Umbilical cord (tissue), 2 donors: ENCODE measurements at places on chromosomes 13 and 19. TPM values are rescaled to one million over a fixed set of nuclear protein-coding genes. Genes with fewer than 3 reads are reported as not detected.

IL12RB1 gene
- 0.72 TPM for total RNA-seq

GRCh38 chr13:73198991-73199411, 140.2 kb downstream of the KLF5 start:
- no peak for DNase-seq

- no peak for DNase-seq
Observed at GRCh38 chr19:40598918-40599307, 2.3 kb upstream of the LTBP4 start.

CEACAM8 gene
- 0.96 TPM for total RNA-seq

TTYH1 gene
- total RNA-seq: 0.24 TPM

DNA sequence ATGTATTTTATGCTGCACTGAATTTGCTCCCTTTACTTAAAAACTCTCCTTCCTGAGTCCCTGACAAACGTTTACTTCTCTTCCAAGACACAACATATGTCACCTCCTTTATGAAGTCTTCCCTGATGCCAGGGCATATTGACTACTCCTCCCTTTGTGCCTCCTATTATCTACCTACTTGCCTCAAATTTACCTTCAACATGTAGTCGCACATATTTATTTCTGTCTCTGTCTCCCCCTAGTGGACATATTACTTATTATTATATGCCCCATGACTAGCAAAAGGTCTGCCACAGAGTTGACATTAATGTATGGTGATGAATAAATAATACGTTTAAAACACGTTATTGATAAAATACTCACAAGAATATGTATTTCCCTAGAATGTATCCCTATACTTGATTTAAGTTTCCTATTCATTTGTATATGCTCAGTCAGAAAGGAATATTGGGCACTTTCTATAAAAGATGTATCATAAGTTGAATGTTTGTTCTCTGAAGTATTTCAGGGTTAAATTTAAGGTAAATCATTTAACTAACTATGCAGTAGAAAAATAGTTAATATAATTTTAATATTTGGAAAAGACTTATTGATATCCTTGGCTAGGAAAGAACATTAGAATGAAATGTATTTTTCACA, 250.3 kb upstream of the ATXN8OS start:
- peak; percentile 39 for DNase-seq

DNA sequence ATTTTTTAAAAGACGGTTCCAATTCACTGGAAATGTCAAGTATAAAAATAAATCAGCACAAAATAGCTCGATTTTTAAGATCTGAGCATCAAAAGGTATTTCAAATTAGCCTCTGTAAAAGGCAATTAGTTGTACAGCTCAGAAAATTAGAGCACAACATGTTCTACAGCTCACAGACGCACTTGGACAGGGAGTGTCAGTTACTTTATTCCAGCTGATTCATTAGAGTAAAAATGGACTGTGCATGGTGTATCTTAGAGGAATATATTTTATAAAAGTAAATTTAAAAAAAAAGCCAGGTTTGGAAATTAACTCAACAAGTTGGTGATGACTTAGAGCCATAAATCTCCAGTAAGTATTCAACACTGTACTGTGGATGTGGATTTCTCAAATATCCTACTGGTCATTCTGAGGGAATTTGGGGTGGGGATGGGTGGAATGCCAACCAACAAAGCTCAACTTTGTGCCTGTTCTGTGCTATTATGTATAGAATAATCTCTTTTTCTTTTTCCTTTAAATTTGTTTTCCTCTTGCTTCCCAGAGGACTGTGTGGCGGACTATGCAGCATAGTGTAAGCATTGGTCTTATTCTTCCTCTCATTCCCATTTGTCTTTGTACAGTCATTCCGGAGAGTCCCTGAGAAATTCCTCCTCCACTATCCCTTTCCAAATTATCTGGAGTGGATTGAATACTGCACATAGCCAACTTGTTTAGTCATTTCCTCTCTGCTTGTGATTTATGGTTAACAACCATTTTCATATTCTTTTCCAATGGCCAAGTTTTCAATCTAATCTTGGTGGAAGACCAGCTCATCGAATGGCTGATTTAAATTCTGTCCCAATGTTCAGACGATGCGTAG, 169.3 kb downstream of the DCT start:
- no peak for DNase-seq

DNA sequence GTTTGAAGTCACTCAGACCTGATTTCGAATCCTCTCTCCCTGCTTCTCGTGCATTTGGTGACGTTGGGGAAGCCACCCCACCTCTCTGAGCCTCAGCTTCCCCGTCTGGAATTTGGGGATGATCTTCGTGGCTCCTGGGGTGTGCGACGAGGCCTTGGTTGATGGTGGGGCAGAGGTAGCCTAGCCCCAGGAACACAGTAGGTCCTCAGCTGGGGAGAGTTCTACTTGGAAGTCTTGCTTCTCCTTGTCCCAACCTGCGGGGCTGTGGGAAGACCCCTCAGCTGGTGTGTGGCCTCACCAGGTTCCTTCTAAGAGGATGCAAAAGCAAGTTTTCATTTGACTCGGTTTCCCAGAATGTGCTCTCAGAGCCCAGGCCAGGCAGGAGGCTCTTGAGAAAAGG, 13.1 kb downstream of the HPN start:
- no peak for DNase-seq

DNA sequence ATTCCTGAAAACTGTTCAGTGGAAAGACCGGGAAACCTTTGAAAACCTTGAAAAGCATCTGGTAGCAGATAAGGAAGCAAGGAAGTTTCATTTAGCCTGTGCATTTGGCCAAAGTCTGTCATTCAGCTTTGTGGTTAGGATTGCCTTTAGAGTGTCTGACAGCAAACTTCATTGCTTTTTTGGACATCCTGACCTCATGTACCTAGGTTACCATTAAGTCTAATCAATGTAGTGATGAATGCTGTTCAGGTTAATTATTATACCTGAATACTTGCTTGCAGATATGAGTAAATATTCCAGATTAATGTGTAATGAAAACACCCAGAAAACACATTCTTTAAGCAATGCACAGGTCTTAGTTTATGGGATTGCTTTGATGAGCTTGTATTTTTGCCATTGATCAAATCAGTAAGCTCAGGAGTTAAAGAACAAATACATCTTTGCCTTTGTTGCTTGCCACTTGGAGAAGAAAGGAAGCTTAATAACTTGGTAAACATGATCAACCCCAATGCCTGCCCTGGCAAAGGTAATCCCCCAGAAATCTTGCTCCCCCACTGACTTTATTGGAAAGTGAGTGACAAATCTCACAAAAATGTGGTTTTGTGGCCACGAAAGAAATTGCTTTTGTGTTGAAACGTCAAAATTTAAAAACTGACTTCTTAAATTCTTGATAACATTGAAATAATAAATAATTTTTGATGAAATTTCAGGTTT, 87.4 kb downstream of the SLC15A1 start:
- no peak for DNase-seq

DNA sequence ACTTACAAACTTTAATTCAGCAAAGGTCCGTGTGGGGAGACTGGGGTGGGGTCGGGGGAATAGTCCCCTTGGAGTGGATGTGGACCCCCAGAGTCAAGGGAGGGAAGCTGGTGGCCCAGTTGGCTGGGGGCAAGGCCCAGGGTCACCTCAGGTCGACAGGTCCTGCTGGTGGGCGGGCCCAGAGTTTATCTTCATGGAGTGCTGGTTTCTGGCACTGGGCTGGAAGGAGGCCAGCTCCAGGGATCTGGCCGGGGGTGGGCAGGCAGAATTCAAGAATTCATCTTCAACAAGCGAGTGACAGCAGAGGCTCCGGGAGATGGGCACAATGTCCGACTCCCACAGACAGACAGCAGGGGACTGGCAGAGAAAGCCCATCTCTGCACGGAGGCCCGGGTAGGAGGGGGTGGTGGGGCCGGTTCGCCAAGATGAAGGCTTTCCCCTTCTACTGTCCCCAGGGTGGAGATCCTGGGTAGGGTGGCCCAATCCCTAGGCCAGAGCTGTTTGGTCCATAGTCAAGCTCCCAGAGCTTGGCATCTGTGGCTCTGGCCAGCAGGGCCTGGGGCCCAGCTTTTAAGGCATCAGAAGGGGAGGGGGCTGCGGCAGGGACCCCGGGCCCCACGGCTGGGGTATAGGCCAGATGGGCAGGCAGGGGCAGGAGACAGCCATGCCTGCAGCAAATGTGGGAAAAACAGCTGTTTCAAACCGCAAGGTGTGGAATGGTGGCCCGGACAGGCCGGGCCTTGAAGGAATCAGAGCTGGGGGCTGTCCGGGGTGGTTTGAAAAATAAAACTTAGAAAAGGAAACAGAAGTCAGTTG, 622 bp upstream of the FDX2 start:
- DNase-seq: no peak

GRCh38 chr13:42395086-42395821, 123.3 kb downstream of the AKAP11 start:
- DNase-seq: no peak

DNA sequence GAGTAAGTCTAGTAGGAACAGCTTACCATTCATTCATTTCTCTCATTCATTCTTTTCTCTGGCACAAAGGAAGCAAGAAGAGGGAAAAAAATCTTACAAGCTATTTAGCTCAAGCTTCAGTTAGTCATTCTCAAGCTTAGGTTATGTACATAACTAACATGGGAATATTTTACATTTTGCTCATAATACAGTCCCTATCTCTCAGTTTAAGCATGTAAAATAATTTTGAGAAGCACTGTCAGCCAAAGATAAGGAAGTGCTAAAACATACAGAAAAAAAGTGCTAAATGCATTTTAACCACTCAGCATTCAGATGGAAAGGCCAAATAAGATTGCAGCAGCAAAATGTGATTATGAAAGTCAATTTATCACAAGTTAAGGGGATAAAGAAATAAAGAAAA, 7.9 kb downstream of the RBM26 start:
- DNase-seq: no peak

CDC16 gene
- total RNA-seq: 52.5 TPM

GRCh38 chr19:7628589-7629311, 595 bp downstream of the XAB2 start:
- DNase-seq: no peak

- DNase-seq: peak; percentile 46
Observed at GRCh38 chr19:11159598-11160439, 4.2 kb upstream of the SPC24 start.

GRCh38 chr19:44942067-44942571, at the start of gene APOC4:
Gene APOC4, plus strand, starts transcription at chr19:44942237. Its CDS starts 41 bp downstream, at chr19:44942278.
- no peak for DNase-seq

GRCh38 chr13:102812611-102813287, 13.8 kb downstream of the BIVM start:
- DNase-seq: no peak

LSM14A gene
- 94.4 TPM for total RNA-seq

DNA sequence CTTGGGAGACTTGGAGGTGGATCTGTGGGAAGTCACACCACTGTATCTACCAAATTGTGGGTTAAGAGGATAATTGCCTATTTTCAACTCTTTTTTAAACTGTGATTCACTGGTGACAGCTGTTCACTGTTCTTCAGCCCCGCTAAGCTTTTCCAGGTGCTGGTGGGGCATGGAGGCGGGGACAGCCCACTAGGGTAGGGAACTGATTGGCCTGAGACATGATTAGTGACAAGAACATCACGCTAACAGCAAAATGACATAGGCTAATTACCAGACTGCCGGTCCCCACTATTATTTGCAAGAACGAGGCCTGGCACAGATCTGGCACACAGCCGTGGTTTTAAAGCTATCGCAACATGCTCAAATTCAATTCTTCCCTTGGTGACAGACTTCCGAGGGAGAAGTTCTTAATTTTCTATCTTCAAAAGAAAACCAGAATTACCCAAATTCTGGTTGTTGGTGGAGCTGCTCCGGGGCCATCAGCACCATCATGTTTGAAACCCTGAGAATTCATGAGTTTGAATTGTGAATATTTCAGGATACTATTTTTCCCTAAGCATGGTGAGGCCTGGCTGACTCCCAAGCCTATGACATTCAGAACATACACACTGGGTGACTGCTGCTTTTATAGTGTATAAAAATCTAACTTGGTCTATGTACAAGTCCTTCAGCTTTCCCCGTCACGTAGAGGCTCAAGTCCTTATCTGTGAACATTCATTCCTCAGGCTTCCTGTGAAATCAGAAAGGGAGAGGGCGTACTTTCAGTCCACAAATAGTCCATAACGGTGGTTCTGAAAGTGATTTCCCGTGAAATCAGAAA, 17.9 kb downstream of the DOCK9 start:
- peak; percentile 89 for DNase-seq

GRCh38 chr13:70708775-70709174, 600.5 kb upstream of the KLHL1 start:
- DNase-seq: peak; percentile 1

- no peak for DNase-seq
Observed at GRCh38 chr13:95779522-95779921, 102.6 kb downstream of the DNAJC3 start.

DNA sequence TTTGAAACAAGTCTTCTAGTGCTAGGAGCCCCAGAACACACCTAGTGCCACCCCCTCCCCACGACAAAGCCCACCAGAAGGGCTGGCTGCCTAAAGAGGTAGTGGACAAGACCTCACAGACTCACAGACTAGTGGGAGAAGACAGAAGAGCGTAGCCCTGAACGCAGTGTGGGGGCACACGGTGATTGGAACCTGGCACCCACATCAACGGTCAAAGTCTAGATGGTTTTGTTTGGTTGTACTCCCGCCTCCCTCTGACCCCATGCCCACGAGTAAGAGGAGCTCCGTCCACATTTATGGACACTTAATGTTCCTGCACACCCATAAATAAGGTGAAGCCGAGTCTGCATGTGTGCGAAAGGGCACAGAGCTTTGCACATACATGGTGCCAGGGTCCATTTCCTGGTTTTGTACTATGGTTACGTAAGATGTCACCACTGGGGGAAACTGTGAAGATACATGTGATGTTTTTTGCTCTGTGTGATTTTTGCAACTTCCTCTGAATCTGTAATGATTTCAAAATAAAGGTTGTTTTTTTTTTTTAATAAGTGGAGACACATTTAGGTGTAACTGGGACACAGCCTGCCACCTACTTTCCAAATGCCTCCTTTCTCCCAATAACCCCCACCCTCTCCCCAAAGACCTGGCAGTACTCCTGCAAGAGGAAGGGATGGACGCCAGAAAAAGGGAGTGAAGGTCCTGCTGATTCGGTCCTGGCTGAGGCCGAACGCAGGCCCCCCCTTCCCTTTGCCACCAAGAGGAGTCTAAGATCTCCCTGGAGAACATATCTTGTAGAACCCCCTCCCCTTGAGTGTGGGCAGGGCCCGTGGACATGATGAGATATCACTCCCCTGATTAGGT, 72.8 kb downstream of the GNG7 start:
- no peak for DNase-seq

DNA sequence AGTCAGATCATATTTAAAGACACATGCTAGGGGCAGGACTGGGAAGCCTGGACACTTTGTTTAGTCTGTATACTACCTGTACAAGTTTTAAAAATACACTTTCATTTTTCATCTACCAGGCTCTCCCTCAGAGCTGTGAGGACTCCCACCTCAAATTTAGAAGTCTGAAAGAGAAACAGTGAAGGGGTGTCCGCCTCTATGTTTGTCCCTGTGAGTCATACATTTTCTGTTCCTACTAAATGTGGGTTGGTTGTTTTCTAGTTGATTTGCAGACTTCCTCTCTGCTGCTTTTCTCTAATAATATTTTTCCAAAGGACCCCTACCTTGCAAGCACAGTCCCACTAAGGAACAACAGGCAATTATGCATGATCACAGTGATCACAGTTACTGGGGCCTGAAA, 110.5 kb downstream of the ENOX1 start:
- no peak for DNase-seq

SYT3 gene
- total RNA-seq: 0.48 TPM

TIMM29 gene
- total RNA-seq: 32.5 TPM
